Activated B cell treated with CpG ODN at 0.5 μM for 24 hours (primary cell): ENCODE measurements at places on chromosomes 11 and 22.

DNA sequence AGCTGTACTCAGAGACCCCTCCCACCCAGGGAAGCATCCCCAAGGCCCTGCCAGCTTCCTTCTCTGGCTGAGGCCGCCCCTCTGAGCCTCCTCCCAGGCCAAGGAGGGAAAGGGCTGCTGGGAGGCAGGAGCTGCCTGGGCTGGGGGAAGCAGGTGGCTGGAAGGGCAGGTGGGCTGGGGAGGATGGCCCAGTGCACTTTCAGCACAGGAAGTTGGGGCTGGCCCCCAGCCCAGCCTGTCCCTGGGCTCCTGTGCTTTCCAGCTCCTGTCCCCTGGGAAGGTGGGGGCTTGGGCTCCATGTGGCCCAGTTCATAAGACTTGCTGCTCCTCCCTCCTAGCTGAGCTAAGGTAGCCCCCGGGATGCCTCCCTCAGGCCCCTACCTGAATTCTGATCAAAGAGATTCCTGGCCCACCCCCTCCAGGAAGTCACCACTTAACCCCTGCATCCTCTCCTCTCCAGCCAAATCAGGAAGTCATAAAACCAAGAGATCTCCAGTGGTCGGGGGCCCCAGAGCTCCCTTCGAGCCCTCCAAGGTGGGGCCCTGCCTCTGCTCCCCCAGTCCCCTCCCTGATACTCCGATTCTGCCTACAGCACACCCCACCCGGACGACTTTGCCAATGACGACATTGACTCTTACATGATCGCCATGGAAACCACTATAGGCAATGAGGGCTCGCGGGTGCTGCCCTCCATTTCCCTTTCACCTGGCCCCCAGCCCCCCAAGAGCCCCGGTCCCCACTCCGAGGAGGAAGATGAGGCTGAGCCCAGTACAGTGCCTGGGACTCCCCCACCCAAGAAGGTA, 4.9 kb downstream of the PPP1CA start:
- peak overlapping the region; percentile 77 for H3K27ac ChIP-seq
- no peak overlapping the region for H3K4me3 ChIP-seq
- H3K36me3 ChIP-seq: peaks cover 48% of the 10 kb centered on the region
- peaks cover 52% of the 10 kb centered on the region for H3K4me1 ChIP-seq
- DNase-seq: no peak

- no peaks in the 10 kb centered on the region for H3K36me3 ChIP-seq
- DNase-seq: no peak
- no peak overlapping the region for H3K27ac ChIP-seq
- no peaks in the 10 kb centered on the region for H3K4me1 ChIP-seq
These were observed 113.8 kb downstream of the CADM1 start for GRCh38 chr11:115390441-115390840.

- DNase-seq: no peak
- H3K27ac ChIP-seq: no peak overlapping the region
- no peak overlapping the region for H3K4me3 ChIP-seq
- no peaks in the 10 kb centered on the region for H3K4me1 ChIP-seq
- H3K27me3 ChIP-seq: no peaks in the 10 kb centered on the region
These were observed 226.7 kb upstream of the PDGFD start for GRCh38 chr11:104390651-104391050.

DNA sequence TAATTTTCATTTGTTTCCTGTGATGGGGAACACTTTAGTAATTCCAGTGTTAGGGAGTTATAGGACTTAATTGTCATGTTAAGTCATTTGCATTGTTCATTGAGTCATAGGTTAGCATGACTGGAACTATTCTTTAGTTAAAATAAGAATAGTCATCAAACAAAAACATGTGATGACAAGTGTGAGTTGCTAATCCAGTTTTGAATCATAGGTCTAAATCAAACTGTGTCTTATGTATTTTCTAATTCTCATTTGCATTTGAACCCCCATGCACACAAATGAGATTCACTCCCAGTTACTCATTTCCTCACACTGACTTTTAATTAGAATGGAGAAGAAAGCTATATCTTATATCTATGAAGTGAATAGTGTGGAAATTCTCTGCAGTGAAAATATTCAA, 405.6 kb downstream of the LRRC4C start:
- no peaks in the 10 kb centered on the region for H3K4me1 ChIP-seq
- DNase-seq: no peak
- H3K4me3 ChIP-seq: no peak overlapping the region
- H3K36me3 ChIP-seq: no peaks in the 10 kb centered on the region
- no peaks in the 10 kb centered on the region for H3K27me3 ChIP-seq
- H3K27ac ChIP-seq: no peak overlapping the region

- H3K4me3 ChIP-seq: peak overlapping the region; percentile 76
- no peak for DNase-seq
- H3K36me3 ChIP-seq: peaks cover 9% of the 10 kb centered on the region
- peak overlapping the region; percentile 82 for H3K27ac ChIP-seq
- peaks cover 25% of the 10 kb centered on the region for H3K4me1 ChIP-seq
These were observed 1.1 kb downstream of the ATL3 start for GRCh38 chr11:63670096-63670432.

GRCh38 chr11:72483412-72484186, 49.3 kb upstream of the CLPB start:
- DNase-seq: no peak
- H3K36me3 ChIP-seq: no peaks in the 10 kb centered on the region
- H3K27me3 ChIP-seq: peaks cover 24% of the 10 kb centered on the region
- peaks cover 3% of the 10 kb centered on the region for H3K4me1 ChIP-seq
- no peak overlapping the region for H3K27ac ChIP-seq
- no peak overlapping the region for H3K4me3 ChIP-seq

DNA sequence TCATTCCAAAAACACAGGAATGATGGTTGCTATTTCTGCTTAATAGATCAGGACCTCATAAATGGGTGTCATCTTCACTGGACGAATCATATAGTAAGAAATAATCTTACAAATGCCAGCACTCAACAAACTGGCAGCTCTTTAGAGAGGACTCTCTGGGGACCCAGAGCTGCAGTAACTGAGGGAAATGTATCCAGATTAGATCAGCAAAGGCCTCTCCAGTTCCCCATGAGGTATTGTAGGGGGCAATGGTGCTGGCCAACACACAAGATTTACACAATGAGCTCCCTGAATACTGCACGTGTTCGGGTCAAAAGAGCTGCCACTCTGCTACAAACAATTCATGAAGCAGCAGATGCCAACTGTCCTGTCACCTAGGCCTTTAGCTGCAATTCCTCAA, 110.2 kb downstream of the RBFOX2 start:
- H3K27ac ChIP-seq: no peak overlapping the region
- H3K4me1 ChIP-seq: peaks cover 13% of the 10 kb centered on the region
- DNase-seq: no peak

DNA sequence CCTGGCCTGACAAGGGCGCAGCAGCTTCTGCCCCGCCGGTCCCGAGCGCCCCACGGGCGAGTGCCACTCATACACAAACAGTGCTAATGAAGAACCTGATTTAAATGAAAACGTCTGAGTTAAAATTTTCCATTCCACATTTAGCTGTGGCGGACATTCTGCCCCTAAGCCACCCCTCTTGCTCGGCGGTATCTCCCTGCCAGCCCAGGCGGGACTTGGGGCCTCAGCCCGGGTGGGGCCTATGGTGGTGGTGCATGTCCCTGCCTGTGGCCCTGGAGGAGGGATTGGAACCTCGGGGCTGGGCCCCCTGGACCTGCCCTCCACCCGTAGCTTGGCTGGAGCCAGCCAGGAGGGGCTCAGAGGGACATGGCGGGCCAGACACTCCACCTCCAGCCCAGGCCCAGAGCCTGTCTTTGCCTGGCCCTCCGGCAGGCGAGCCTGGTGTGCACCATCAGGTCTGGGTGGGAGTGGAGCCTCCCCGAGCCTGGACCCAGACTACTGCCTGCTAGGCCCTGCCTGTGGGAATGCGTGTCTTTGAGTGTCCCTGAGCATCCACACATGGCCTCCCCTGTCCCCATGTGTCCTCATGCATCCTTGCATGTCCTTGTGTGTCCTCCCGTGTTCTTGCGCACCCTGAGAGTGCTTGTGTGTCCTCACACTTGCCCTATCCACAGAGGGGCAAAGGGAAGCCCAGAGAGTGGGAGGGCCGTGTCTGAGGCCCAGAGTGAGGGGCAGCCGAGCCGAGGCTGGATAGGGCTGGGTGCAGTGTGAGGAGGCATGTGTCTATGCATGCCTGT, 4.4 kb downstream of the ZDHHC8 start:
- H3K36me3 ChIP-seq: peaks cover 6% of the 10 kb centered on the region
- peaks cover 41% of the 10 kb centered on the region for H3K4me1 ChIP-seq
- H3K27me3 ChIP-seq: no peaks in the 10 kb centered on the region
- no peak overlapping the region for H3K27ac ChIP-seq
- no peak for DNase-seq

DNA sequence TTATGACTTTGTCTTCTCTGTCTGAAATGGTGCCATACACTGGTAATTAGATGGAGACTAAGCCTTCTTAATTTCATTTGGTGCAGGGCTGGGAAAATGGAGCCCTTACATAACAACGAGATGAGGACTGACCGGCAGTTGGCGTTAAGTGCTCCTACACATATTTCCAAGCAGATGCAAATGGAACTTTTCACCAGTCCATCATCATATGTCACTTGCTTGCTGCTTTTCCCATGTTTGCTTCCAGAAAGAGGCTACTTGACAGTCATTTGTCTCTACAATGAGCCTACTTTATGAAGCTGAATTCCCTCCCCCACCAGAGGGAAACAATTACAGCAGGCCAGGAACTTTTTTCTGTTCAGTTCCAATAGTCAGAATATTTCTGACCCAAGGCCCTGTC, 32.6 kb downstream of the SVIP start:
- H3K4me1 ChIP-seq: no peaks in the 10 kb centered on the region
- H3K27ac ChIP-seq: no peak overlapping the region
- no peaks in the 10 kb centered on the region for H3K36me3 ChIP-seq
- no peak overlapping the region for H3K4me3 ChIP-seq
- no peak for DNase-seq
- peaks cover 3% of the 10 kb centered on the region for H3K27me3 ChIP-seq

GRCh38 chr11:88418508-88418907, 81.0 kb upstream of the CTSC start:
- H3K4me1 ChIP-seq: peaks cover 13% of the 10 kb centered on the region
- no peaks in the 10 kb centered on the region for H3K36me3 ChIP-seq
- DNase-seq: no peak
- no peaks in the 10 kb centered on the region for H3K27me3 ChIP-seq

GRCh38 chr11:40293655-40294348, 1165.7 kb downstream of the LRRC4C start:
- peaks cover 6% of the 10 kb centered on the region for H3K4me1 ChIP-seq
- no peaks in the 10 kb centered on the region for H3K36me3 ChIP-seq
- H3K4me3 ChIP-seq: peak overlapping the region; percentile 72
- H3K27me3 ChIP-seq: peaks cover 16% of the 10 kb centered on the region
- H3K27ac ChIP-seq: no peak overlapping the region
- no peak for DNase-seq

DNA sequence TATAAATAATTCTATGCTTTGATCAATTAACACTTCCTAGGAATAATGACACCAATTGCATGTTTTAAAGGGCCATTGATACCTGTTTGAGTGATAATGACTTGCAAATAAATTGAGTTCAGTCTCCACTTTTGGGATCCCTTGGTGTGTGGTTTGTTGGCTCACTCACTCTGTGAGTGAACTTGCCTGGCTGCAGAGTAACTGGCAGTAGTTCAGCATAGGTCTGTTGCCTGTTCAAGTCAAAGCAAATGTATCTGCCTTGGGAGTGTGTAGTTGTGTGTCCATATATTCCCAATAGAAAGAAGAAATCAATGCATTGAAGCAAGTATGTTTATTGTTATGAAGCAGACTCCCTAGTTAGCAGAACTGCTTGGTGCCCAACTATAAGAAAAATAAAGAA, 49.3 kb downstream of the TRIM44 start:
- DNase-seq: no peak
- peaks cover 11% of the 10 kb centered on the region for H3K36me3 ChIP-seq
- H3K4me3 ChIP-seq: no peak overlapping the region
- H3K4me1 ChIP-seq: peaks cover 24% of the 10 kb centered on the region
- no peak overlapping the region for H3K27ac ChIP-seq
- no peaks in the 10 kb centered on the region for H3K27me3 ChIP-seq

- H3K4me1 ChIP-seq: peaks cover 6% of the 10 kb centered on the region
- H3K36me3 ChIP-seq: peaks cover 33% of the 10 kb centered on the region
- no peak for DNase-seq
- H3K27me3 ChIP-seq: no peaks in the 10 kb centered on the region
These were observed 148.8 kb downstream of the CRYBB2 start for GRCh38 chr22:25368271-25368670.

GRCh38 chr11:10310301-10310841, 5.5 kb downstream of the ADM start:
- no peak overlapping the region for H3K27ac ChIP-seq
- H3K4me3 ChIP-seq: no peak overlapping the region
- no peak for DNase-seq
- peaks cover 8% of the 10 kb centered on the region for H3K27me3 ChIP-seq
- peaks cover 2% of the 10 kb centered on the region for H3K36me3 ChIP-seq

GRCh38 chr11:6607190-6607795, 3.7 kb downstream of the ILK start:
- no peak for DNase-seq
- H3K36me3 ChIP-seq: peaks cover 45% of the 10 kb centered on the region
- H3K27ac ChIP-seq: no peak overlapping the region
- no peaks in the 10 kb centered on the region for H3K27me3 ChIP-seq
- H3K4me1 ChIP-seq: peaks cover 22% of the 10 kb centered on the region
- peak overlapping the region; percentile 30 for H3K4me3 ChIP-seq

DNA sequence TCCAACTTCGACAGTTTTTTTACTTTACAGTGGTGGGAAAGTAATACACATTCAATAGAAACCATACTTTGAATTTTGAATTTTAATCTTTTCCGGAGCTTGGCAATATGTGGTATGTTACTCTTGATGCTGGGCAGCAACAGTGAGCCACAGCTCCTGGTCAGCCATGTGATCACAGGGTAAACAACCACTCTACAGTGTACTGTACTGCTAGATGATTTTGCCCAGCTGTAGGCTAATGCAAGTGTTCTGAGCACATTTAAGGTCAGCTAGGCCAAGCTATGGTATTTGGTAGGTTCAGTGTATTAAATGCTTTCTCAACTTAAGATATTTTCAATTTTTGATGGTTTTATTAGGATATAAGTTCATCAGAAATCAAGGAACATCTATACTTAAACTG, 48.7 kb upstream of the GRIK4 start:
- no peaks in the 10 kb centered on the region for H3K27me3 ChIP-seq
- no peak overlapping the region for H3K4me3 ChIP-seq
- H3K27ac ChIP-seq: no peak overlapping the region
- no peak for DNase-seq
- peaks cover 75% of the 10 kb centered on the region for H3K36me3 ChIP-seq

GRCh38 chr22:43833286-43834240, 21.5 kb upstream of the EFCAB6 start:
- no peak overlapping the region for H3K27ac ChIP-seq
- no peaks in the 10 kb centered on the region for H3K36me3 ChIP-seq
- DNase-seq: no peak
- H3K4me1 ChIP-seq: no peaks in the 10 kb centered on the region
